ENCODE measurements at places on chromosomes 5 and 9.

DNA sequence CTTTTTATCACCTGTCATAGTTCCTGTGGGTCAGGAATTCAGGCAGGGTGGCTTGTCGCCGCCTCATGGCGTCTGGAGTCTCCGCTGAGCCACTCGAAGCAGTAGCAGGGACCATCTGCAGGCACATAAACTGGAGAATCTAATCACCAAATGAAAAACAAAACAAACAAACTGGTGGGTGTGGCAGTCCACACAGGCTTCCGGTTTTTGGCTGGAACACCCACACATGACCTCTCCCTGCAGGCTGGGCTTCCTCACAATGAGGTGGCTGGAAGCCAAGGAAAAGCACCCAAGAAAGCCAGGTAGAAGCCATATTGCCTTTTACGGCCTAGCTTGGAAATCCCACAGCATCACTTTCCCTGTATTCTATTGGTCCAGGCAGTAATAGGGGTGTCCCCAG, 197.0 kb downstream of the SYK start:
- no peak for DNase-seq

GRCh38 chr5:141941307-141941706, 16.7 kb downstream of the PCDH12 start:
- no peak for DNase-seq

GRCh38 chr5:76422227-76422626, 19.1 kb downstream of the IQGAP2 start:
- no peak for DNase-seq

DNA sequence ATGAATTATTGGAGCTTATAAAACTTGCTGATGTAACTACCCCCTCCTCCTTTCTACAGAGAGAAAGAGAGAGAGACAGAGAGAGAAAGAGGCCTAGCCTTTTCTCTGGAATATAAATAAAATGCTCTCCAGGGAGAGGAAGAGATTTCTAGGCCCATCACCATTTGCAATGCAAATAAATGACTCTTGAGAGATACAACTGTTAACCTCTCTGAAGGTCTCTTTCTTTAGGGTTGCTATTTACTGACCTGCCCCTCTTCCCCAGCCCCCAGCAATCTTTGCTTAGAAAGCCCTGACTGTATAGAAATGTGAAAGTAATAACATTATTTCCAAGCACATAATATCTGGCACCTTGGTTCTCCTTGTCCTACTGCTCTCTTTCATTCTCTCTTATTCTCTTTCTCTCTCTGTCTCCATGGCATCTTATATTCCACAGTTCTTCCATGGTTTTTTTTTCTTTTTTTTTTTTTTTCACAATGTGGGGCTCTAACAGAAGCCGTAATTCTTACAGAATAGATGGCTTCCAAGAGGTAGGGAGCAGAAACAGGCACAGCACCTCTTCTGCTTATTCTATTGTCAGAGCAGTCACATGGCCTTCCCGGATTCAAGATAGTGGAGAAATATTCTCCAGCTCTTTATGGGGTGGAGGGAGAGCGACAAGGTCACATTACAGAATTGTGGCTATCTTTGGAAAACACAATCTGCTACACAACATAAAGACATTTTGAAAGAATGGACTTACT, 1087.9 kb upstream of the NUDT12 start:
- no peak for DNase-seq

DNA sequence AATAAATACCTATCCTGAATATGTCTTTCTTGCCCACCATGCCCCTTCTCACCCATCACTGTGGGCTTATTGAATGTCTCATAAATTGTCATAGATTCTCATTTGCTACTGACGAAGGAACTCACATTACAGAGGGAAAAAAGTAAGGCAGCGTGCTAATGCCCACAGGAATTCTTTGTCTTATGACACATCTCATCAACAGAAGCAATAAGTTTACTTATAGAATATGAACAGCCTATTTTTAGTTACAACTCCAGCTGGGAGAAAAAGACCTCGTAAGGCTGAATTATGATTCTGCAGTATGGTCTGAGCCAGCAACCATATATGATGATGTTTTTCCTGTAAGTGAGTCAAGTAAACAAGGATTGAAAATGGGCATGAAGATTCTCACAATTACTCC, 22.4 kb upstream of the ATG10 start:
- no peak for DNase-seq
